ENCODE measurements at places on chromosomes 11 and 22.
A peak's percentile ranks its signal among the peaks of the same experiment; 100 is the strongest.

- peak; percentile 89 for DNase-seq
Measured at GRCh38 chr22:45268958-45269844, 15.5 kb upstream of the UPK3A start.

DNA sequence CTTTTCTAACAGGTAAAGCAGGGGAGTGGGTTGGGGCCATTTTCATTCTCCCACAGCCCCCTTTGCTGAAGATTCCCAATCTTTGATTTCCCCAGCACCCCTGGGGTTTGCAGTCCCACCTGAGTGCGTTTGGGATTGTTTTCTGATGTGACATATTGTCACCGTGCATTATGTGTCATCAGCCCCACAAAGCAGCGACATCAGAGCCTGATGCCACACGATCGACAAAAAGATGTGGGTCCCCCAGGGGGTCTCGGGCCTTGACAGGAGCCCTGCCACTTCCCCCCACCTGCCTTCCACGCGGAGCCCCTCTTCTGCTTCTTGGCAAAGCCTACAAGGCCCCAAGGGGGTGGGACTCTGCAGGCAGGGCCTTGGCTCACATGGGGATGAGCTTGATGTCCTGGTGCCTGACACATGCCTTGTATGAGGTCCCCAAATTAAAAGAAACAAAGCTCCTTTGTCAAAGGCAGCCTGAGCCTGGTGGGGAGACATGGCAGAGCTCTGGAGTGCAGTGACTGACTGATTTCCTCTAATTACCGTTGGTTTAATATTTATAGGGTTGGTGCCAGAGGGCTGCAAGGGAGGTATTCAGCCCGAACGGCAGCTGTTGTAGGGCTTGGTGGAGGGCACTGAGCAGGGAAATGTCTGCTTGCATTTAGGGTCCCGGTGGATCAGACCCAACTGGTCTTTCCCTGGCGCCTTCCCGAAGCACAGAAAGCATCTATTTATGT lies 149.2 kb downstream of the MIAT start:
- no peak for DNase-seq

DNA sequence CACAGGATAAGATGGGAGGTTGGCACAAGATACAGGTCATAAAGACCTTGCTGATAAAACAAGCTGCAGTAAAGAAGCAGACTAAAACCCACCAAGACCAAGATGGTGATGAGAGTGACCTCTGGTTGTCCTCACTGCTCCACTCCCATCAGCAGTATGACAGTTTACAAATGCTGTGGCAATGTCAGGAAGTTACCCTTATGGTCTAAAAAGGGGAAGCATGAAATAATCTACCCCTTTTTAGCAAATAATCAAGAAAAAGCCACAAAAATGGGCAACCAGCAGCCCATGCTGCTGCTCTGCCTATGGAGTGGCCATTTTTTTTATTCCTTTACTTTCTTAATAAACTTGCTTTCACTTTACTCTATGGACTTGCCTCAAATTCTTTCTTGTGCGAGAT lies 8.7 kb upstream of the PIWIL4 start:
- DNase-seq, result no peak

DNA sequence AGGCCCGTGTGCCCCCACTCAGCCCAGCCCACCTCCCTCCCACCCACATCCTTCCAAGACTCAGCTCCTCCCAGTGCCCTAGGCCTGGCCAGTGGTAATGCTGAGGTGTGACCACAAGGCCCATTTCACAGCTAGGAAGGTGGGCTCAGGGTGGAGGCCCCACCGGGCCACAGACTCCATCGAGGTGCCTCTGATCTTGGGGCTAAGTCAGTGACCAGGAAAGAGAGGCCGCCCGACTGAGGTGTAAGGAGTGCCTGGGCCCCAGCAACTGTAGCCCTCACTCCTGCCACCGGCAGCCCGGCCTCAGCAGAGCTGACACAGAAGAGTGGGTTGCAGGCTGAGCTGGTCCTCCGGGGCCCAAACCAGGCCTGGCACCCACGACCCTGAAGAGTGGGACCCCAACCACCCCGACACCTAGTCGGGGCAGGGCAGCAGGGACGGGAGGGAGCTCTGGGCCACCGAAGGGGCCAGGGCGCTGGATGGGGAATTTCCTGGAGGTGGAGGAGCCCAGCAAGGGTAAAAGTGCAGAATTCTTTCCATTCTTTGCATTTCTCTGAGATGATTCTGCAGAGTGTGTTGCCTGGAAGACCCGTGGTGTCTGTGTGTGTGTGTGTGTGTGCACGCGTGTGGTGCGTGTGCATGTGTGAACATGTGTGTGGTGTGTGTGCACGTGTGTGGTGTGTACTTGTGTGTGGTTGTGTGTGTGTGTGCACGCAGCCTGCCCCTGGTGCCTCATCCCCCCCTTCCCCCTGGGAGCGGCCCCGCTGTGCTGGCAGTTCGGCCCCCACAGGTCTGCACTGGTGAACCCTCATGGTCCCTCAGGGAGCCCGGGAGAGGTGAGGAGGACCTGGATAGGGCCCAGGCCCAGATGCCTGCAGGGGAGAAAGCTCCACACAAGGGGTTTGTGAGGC lies 8.3 kb upstream of the PIM3 start:
- no peak for DNase-seq

- DNase-seq, result no peak
Measured at GRCh38 chr11:2090172-2091111, 48.7 kb downstream of the IGF2 start.

- no peak for DNase-seq
Measured at GRCh38 chr22:49116486-49117120, 711.1 kb downstream of the BRD1 start.

DNA sequence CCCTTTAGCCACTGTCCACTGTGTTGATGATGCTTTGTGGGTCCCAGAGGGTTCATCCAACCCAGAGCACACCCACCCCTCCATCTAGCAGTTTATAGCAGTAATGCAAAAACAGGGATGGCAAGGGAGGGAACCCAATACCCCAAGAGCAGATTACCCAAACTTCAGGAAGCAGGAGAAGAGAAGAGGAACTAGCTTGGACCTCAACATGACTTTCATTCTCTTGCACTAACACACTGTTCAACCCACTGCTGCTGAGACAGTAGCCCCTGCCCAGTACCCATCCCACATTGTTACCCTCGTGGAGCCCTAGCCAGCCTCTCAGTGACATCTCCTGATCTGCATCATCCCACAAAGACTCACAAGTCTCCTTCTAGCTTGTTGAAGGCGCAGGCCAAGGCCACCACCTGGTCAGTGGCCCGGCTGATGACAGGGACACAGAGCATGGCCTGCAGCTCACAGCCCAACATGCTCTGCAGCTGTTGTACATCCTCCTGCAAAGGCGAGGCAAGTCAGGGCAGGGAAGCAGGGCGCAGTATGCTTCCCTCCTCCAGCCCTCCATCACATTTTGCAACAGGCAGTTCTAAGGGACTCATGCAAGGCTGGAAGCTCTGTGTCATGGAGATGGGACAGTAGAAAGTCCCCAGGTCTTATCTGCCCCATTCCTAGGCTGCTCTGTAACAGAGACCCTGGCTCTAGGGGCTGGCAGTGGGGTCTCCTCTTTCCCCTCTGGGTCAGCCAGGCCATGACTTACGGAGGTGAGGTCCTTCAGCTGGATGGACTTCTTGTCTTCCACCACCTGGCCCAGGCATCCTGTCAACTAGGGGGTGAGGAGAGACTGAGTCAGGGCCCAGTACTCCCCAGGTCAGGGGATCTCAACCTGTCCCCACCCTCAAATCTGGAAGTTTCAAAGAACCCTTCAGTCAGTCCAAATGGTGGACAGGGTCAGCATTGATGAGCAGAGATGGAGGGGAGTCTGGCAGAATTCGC lies 85.5 kb downstream of the PDE2A start:
- DNase-seq, result no peak

GRCh38 chr22:29799217-29799680 lies 32.1 kb downstream of the UQCR10 start:
- no peak for DNase-seq
